NCI-H524 treated with DMSO at 0.1 percent for 48 hours (cell line): ENCODE measurements at places on chromosomes 4 and X.

DNA sequence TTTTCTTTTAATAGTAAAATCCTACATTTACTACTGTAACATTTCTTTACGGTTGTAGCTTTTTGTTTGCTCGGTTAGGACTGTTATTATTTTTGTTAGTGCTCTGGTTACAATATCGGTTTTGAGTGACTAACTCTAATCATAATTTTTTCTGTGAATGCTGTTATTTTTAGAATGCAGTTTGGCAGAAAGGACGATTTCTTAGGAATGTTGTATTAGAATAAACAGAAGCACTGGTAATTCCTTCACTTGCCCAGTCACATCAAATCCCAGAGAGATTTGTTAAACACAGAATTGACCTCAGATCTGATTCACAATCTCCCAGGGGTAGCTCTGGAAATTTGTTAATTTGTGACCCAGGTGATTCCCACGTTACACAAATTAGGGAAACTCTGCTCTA lies 21.7 kb downstream of the DDIT4L start:
- no peak for DNase-seq

GRCh38 chrX:14690553-14690952 lies 161.2 kb downstream of the GLRA2 start:
- DNase-seq: no peak

DNA sequence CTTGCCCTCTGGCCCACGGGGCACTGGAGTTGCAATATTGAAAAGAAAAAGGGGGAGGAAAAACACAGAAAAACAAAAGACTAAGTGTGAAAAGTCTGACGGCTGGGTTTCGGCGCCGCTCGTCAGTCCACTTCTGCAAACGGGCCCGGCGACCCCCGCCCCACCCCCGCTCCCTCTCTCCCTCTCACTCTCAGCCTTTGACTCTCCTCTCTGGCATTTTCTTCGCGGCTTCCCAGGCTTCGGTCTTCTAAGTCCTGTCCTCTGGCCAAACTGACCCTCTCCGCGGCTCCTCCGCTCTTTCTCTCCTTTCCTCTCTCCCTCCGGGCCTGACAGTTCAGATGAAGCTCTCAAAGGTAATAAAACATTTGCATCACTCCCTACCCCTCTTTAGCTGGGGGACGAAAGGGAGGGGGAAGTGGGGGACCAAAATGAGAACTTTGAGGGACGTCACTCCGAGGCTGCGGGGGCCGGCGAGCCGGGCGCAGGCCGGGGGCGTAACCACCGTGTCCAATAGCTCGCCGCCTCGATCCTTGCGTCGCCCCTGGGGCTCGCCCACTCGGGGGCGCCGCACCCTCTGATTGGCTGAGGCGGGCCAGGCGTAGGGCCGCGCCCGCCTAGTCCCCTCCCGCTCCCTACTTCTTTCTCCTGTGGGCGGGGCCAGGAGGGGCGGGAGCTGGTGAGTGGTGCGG lies at the start of gene NKX6-1:
NKX6-1 (minus strand) TSS at position 358 of the 689 bp plus-strand sequence. CDS start 1,064 bp downstream, outside the sequence.
- peak; percentile 52 for DNase-seq

DNA sequence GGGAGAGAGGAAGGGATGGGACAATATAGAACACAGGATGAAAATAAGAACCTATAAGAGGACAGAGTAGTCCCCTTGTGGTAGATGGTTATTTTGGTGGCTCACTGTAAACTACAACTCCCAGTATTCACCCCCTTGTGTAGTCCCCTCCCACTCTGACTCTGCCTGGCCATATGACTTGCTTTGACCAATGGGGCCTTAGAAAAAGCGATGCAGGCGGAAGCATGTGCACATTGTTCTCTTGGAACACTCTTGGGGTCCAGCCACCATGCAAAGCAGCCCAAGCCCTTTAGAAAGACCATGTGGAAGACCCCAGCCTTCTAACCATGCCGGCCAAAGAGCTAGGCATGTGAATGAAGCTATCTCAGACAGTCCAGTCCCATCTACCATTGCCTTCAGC lies 415.0 kb downstream of the BCOR start:
- no peak for DNase-seq

GRCh38 chr4:7442574-7443162 lies 7.9 kb upstream of the PSAPL1 start:
- no peak for DNase-seq

- no peak for DNase-seq
Observed at GRCh38 chr4:10703156-10703555, 18.6 kb upstream of the CLNK start.

DNA sequence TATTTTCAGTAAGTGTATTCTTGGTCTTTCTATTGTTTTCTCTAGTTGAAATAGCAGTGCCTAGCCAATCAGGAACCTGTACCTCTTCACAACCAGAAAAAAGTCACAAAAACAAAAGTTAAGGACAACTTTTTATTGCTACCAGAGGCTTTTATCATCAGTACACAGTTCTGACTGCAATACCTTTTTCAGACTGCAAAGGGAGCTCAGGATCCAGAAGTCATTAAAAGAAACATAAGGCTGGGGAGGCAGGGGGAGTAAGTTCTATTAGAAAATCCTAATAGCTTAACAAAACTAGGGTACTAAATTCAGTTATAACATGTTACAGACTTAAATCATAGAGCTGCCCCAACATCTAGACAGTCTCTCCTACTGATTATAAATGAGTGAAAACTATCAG lies 28.8 kb downstream of the CCNI start:
- DNase-seq: no peak

- DNase-seq: no peak
Observed at GRCh38 chrX:1576201-1576992, 15.0 kb upstream of the AKAP17A start.

GRCh38 chrX:18206657-18207056 lies 14.0 kb downstream of the BEND2 start:
- DNase-seq: no peak

- no peak for DNase-seq
Observed at GRCh38 chr4:180101348-180102083, 2141.7 kb upstream of the TENM3 start.

GRCh38 chr4:185235119-185235842 lies 25.9 kb downstream of the SNX25 start:
- no peak for DNase-seq

DNA sequence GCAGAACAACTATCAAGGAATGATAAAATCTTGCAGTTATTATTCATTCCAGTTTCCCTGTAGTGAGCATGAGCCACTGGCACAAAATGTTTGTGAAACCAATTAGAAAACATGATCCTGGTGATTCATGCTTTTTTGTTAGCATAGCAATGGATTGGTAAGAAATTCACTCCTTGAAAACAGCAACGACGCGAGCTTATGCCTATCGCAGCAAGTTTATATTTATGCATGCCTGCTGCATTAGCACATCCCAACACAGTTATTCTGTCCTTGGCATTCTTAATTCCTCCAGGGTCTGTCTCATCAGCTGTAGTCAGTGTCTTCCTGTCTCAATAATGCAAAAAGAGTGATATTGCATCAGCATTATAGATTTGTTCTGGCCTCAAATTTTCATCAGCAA lies 975.9 kb downstream of the STIM2 start:
- DNase-seq: no peak

- DNase-seq: peak; percentile 33
Observed at GRCh38 chr4:16123356-16124084, 39.7 kb upstream of the PROM1 start.

- no peak for DNase-seq
Observed at GRCh38 chrX:36575670-36576069, 432.5 kb upstream of the FAM47C start.

DNA sequence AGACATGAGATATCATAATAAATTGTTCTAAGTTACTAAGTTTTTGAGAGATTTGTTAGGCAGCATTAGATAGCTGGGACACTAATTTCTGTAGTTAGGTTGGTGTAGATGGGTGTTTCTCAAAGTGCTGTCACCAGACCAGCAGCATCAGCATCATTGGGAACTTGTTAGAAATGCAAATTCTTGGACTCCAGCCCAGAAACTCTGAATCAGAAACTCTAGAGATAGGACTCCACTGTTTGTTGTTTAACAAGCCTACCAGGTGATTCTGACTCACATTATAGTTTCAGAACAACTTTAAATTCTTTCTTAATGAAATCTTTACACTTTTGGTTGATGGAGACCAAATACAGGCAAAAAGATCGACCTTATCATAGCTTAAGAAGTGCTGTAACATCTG lies 173.7 kb downstream of the PABPC4L start:
- DNase-seq: no peak

- DNase-seq: no peak
Observed at GRCh38 chrX:22136711-22137110, 104.6 kb downstream of the PHEX start.

GRCh38 chr4:71445811-71446210 lies 107.0 kb downstream of the SLC4A4 start:
- peak; percentile 6 for DNase-seq

- DNase-seq: no peak
Observed at GRCh38 chrX:53122013-53122412, 28.1 kb downstream of the KANTR start.

DNA sequence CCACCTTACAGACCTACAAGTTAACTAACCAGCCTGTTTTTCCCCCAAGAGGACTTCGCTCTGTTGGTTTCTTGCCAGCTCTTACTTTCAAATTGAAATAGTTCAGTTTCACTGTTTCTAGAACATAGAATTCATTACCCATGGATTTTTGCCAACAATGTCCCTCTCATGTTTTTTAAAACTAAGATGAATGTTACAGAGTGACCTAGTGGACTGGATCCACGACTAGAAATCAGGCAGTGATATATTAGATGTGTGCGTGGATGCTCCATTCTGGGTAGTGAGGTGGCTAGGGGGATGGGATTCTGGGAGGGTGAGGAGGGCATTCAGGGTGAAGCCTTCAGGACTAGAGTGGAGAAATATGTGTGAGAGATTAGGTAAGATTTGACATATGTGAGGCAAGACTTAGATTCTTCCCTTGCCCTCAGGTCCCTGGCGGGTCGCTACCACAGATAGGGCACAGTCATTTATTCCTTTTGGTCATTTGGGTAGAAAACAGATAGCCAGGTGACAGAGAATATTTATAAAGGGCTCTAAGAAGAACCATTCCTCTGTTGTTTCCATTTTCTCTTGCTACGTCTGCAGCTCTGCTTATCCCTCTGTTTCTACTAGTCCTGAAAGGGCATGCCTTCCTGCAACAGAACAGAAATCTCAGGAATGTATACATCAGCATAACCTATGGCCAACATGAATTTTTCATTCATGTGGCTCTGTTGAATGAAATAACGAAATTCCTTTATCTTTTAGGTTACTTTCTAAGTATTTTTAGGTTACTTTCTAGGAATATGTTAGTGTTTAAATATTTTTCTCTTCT lies 15.4 kb upstream of the JADE1 start:
- no peak for DNase-seq

GRCh38 chr4:7867701-7868435 lies 71.8 kb downstream of the AFAP1 start:
- no peak for DNase-seq

GRCh38 chr4:39614487-39615162 lies 24.0 kb downstream of the SMIM14 start:
- DNase-seq: no peak

- DNase-seq: no peak
Observed at GRCh38 chr4:152448854-152449253, 87.0 kb downstream of the FBXW7 start.

GRCh38 chrX:134373736-134374135 lies 86.2 kb upstream of the HPRT1 start:
- no peak for DNase-seq

- DNase-seq: no peak
Observed at GRCh38 chr4:152430507-152430906, 105.4 kb downstream of the FBXW7 start.

- DNase-seq: no peak
Observed at GRCh38 chrX:16138108-16138427, 14.7 kb downstream of the GRPR start.

DNA sequence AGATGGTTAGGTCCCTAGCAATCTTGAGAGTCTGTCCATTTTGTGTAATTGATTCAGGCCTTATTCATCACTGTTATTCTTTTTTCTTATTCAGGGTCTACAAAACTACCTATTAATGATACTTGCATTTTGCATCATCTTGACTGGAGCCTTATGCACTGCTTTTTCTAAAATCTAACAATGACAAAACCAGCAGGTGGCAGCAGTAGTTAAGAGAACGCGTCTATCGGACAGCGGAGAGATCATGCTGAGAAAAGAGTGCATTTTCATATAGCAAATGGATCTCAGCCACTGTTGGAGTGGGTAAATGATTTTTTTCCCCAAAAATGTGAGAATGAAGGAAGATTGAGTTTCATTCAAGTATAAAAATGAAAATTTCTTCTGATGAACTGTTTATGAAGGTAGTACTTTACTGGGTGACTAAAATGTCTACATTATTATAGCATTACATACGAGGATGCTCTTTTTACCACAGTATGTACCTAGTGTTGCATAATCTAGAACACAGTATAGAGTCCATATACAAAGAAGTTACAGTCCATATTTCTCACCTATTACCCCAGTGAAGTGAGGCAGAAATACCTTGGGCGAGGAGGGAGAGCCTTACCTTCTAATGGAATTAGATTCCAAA lies 43.2 kb downstream of the TMEM144 start:
- no peak for DNase-seq

GRCh38 chrX:2262668-2263055 lies 238.1 kb downstream of the DHRSX start:
- DNase-seq: no peak

- DNase-seq: no peak
Observed at GRCh38 chr4:8538076-8538702, 42.0 kb upstream of the GPR78 start.

DNA sequence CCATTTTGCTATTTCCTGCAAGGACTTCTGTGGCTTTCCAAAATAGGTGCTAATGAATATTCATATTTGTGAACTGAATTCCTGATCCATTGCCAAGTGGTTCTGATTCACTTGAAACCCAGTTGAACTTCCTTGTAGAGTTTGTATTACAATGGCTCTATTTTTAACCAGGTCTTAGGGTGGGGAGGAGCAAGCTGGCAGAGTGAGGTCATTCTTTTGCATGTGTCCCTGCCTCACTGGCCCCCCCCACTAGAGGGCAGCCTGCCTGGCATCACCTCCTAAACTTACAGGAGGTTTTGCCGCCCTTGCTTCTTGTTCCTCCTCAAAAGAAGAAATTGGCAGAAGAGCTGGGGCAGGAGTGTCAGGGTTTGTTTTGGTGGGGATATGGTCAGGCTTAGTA lies 10.5 kb downstream of the PTTG2 start:
- no peak for DNase-seq

DNA sequence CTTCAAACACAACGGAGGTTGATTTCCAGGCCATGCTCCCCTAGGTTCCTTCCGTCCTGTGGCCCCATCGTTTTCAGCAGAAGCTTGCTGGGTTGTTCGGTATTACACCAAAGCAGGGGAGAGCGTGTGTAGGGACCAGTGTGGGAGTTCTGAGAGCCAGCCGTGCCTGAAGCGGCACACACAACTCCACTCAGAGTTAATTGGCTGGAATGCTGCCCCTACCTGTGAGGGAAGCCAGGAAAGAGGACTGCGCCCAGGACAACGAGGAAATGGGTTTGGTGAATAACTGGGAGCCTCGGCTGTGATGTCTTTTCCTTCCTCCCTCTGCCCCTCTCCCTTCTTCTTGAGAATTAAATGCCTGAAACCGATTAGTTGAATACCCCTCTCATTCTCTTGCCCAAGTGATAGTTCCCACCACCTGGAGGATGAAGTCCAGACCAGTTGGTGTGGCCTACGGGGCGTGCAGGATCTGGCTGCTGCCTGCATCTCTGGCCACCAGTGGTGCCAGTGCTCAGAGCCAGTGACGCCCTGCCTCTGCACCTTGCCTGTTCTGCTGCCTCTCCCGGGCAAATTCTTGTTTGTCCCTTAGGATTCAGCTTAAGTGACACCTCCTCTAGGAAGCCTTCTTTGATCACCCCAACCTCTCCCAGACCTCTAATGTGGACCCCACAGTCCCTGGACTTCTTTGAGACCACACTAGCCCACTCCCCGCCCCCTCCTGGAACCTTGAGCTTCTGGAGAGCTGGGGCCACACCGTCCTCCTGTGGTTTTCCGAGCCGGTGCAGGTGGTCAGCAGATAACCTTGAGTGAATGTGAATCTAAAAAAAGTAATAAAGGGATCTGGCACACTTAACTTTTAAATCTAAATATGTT lies 33.6 kb downstream of the TBC1D14 start:
- no peak for DNase-seq
